ENCODE measurements at places on chromosomes 16 and 17.

DNA sequence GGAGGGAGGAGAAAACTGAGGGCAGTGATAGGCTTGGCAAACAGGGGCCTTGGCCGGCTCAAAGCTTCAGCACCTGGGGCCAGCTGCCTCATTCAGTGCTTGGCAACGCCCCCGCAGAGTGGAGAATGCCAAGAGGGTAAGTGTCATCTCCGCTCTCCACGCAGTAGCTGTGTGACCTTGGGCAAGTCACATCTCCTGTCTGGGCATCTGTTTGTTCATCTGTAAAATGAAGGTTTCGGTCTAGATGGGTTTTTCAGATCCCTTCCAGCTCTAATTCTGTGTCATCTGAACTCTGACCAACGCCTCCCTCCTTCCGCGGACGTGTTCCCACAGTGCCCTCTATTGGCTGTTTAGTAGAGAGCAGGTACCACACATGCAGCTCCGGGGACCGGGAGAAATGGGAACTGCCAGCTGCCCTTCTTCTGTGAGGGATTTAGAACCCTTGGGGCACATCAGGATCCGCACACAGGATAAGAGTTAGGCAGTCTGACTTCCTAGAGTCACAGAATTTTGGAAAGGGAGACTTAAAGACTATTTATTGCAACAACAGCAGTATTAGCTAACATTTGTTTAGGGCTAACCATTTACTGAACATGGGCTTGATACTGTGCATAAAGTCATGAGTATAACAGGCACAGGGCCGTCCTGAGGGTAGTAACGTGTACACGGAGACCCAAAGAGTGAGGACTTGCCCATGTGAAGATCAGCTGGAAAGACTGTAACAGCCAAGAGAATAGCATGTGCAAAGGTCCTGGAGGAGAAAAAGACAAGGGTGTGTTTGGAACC, 26.8 kb downstream of the GP2 start:
- DNase-seq = no peak

- no peak for DNase-seq
These were observed 46.0 kb downstream of the CPNE2 start for GRCh38 chr16:57138281-57138935.

DNA sequence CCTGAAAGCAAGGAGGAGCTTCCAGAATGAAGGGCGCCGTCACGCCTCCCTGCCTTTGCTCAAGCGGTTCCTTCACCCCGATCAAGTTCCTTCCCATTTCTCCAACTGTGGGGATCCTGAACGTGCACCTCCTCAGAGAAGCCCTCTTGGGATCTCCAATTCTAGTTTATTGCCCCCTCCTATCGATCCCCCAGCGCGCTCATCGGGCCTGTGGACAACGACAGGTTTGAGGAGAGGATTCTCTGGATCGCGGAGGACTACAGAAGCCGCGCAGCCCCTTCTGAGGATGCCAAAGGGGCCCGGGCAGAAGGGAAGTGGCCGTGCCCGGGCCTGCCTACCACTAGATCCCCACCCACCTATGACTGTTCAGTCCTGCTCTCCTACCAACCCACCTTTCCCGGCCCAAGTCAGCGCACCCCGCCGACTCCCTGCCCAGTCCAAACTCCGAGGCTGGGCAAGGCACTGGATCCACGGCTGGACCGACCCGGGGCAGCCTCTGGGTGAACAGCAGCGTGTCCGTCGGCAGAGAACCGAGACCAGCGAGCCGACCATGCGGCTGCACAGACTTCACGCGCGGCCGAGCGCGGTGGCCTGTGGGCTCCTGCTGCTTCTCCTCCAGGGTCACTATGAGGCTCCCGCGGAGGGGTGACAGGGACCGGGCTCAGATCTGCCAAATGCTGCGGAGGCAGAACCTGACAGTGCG, 12.8 kb upstream of the CES3 start:
- no peak for DNase-seq

GRCh38 chr16:67013823-67014633, 14.9 kb upstream of the CBFB start:
- DNase-seq = peak; percentile 45

DNA sequence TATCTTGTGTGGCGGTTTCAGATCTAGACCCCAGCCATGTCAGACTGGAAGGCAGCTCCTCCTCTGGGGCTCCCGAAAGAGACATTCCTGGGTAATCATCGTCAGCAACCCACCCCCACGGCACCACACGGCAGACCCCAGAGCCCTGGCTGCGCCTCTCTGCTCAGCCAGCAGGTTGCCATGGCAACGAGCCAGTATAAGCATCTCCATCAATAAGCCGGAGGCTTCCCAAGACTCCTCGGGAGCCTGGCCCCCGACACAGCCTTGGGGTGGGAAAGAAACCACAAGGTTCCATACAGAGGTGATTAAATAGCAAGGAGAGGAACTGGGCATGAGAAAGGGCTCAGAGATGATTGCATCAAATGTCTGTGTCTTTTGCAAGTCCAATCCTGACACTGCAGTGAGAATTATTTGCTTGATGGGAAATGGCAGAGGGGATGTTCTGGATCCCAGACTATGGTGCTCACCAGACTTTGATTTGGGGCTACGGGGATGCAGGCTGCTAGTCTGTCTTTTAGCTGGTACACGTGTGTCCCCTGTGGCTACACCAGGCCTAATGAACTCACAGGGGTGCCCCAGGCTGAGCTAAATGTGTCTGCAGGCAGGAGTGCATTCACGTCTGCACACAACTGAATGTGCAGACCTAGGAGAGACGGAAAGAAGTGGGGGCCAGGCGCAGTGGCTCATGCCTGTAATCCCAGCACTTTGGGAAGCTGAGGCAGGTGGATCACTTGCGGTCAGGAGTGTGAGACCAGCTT, 320.5 kb upstream of the TNRC6C start:
- DNase-seq = no peak

- no peak for DNase-seq
These were observed 30.4 kb upstream of the SBK1 start for GRCh38 chr16:28261942-28262341.

DNA sequence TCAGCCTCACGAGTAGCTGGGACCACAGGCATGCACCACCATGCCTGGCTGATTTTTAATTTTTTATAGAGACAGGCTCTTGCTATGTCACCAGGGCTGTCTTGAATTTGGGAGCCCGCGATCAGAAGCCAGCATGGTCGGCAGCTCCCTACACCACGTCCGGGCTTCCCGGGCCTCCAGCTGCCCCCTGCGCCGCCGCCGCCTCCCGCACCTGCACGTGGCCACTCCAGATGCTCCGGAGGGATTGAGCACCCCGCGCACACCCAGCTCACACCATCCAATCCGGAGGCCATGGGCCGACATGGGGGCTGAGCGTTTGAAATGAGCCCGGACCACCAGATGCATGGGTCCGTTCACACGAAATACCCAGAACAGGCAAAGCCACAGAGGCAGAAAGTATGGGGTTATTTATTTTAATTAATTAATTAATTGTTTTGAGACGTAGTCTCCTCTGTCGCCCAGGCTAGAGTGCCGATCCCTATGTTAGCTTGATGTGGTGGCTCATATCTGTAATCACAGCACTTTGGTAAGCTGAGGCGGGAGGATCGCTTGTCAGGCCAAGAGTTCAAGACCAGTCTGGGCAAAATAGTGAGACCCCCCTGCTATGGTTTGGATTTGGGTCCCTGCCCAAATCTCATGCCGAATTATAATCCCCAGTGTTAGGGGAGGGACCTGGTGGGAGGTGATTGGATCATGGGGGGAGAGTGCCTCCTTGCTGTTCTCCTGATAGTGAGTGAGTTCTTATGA, 17.1 kb upstream of the PDXDC1 start:
- DNase-seq = no peak

GRCh38 chr16:1721372-1721771, 15.4 kb downstream of the MAPK8IP3 start:
- no peak for DNase-seq

- peak; percentile 27 for DNase-seq
These were observed 2.1 kb upstream of the GSDMB start for GRCh38 chr17:39920218-39921210.

- no peak for DNase-seq
These were observed 3.5 kb downstream of the OMG start for GRCh38 chr17:31293581-31293980.

DNA sequence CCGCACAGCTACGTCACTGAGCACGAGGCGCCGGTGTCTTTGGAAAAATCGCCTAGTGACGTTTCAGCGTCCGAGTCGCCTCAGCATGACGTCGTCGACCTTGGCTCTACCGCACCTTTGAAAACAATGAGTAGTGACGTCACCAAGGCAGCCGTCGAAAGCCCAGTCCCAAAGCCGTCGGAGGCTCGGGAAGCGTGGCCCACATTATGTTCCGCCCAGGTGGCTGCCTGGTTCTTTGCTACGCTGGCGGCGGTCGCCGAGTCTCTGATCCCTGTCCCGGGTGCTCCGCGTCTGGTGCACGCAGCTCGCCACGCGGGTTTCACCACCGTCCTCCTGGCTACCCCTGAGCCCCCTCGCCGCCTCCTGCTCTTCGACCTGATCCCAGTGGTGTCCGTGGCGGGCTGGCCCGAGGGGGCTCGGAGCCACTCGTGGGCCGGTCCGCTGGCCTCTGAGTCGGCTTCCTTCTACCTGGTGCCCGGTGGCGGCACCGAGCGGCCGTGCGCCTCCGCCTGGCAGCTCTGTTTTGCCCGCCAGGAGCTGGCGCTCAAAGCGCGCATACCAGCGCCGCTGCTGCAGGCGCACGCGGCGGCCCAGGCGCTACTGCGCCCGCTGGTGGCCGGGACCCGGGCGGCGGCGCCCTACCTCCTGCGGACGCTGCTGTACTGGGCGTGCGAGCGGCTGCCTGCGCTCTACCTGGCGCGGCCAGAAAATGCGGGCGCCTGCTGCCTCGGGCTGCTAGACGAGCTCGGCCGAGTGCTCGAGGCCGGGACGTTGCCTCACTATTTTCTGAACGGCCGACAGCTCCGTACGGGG, 1.5 kb downstream of the TMEM102 start:
- DNase-seq = peak; percentile 61

DNA sequence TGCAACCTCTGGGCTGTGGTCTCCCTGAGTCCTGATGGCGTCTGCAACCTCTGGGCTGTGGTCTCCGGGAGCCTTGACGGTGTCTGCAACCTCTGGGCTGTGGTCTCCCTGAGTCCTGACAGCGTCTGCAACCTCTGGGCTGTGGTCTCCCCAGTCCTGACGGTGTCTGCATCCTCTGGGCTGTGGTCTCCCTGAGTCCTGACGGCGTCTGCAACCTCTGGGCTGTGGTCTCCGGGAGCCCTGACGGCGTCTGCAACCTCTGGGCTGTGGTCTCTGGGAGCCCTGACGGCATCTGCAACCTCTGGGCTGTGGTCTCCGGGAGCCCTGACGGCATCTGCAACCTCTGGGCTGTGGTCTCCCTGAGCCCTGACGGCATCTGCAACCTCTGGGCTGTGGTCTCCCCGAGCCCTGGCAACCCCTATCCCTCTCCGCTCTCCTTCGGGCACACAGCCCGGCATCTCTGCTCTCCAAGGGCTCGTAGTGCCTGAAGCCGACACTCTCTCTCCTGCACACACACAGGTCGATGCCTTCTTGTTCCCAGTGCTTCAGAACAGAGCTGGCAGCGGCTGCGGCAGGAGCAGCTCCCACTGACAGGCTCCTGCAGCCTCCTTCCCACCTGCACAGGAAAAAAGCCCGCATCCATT, 45.6 kb downstream of the METRNL start:
- DNase-seq = peak; percentile 41

- no peak for DNase-seq
These were observed 5.4 kb downstream of the NPLOC4 start for GRCh38 chr17:81631482-81631881.

- no peak for DNase-seq
These were observed 5.4 kb upstream of the CYLD start for GRCh38 chr16:50736448-50736847.

DNA sequence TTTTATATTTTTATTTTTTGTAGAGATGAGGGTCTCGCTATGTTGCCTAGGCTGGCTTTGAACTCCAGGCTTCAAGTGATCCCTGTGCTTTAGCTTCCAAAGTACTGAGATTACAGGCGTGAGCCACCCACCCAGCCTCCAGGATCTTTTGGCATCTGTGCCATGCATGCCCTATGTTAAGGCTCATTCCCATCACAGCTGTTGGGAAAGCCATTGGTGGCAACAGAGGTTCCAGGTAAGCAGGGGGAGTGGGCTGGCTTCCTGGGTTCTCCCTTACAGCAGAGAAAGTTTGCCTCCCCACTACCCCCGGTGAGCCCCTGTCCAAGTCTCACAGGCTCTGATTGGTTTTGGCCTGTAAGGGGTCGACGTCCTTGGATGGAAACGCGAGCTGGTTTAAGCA, 8.9 kb upstream of the MRTFB start:
- DNase-seq = no peak

GRCh38 chr17:68665373-68665772, 64.2 kb upstream of the FAM20A start:
- DNase-seq = no peak

GRCh38 chr16:84848986-84849634, 29.3 kb downstream of the CRISPLD2 start:
- no peak for DNase-seq

GRCh38 chr17:63838631-63839171, 3.8 kb downstream of the SMARCD2 start:
- DNase-seq = no peak

- no peak for DNase-seq
These were observed 26.3 kb upstream of the CBX4 start for GRCh38 chr17:79865351-79866210.

DNA sequence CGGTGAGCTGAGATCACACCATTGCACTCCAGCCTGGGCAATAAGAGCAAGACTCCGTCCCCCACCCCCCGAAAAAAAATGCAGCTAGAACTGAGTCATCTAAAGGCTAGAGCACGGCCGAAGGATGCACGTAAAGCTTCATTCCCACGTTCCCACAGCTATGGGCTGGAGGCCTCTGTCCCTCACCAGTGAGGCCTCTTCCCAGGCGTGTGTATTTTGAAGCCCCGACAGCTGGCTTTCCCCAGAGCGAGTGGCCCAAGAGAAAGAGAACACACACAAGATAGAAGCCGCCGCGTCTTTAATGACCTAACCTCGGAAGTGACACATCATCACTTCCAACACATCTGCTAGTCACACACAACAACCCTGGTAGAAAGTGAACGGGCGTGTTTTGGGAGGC, 6.6 kb upstream of the KCTD5 start:
- no peak for DNase-seq

DNA sequence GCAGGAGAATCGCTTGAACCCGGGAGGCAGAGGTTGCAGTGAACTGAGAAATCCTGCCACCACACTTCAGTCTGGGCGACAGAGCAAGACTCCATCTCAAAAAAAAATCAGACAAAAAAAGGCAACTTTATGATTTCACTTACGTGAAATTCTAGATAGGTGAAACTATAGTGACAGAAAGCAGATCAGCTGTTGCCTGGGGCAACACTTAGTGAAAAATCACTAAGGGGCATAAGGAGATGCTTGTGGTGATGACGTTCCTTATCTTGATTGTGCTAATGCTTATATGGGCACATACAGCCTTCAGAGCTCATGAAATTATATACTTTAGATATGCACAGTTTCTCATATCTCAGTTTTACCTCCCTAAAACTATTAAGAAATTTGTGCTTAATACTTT, 41.6 kb upstream of the SLC5A10 start:
- no peak for DNase-seq

DNA sequence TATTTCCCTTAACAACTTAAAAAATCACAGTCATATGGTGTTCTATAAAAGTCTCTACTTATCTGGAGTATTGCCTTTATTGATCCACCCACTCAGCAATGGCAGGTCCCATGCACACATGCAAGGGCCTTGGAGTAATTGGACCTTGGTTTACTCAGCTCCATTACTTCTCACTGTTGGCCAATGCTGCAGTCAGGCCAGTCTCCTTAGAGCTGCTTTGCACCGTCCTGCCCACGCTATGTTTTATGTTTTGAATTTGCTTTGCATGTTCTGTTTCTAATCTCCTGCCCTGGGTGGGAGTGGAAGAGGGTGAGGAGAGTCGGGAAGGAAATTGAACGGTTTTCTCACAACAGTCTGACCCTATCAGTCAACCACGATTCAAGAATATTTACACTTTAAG, 23.6 kb downstream of the ARHGAP44 start:
- DNase-seq = no peak
